ENCODE measurements at places on chromosomes 2 and 18. TPM values are rescaled to one million over a fixed set of nuclear protein-coding genes. Genes with fewer than 3 reads are reported as not detected.

Gene C1GALT1C1L
- total RNA-seq = 0.79 TPM

Gene DHRS9
- 3.0 TPM for total RNA-seq

Gene DPYSL5
- not detected for total RNA-seq

Gene MGAT4A
- 33.9 TPM for total RNA-seq

Gene FKBP1B
- total RNA-seq = 3.8 TPM

Gene OR6B2
- total RNA-seq = not detected

Gene CAPN14
- total RNA-seq = 2.7 TPM

Gene EVA1A
- 16.7 TPM for total RNA-seq

Gene SLC38A11
- 28.4 TPM for total RNA-seq

Gene FKBP7
- 3.9 TPM for total RNA-seq

Gene CHST9
- total RNA-seq = 11.3 TPM

Gene USP37
- 18.7 TPM for total RNA-seq

Gene TTR
- not detected for total RNA-seq

Gene HJURP
- 5.2 TPM for total RNA-seq

Gene CFAP53
- total RNA-seq = 0.44 TPM

Gene CNGA3
- not detected for total RNA-seq

Gene DQX1
- total RNA-seq = 0.52 TPM

Gene KLHL30
- total RNA-seq = not detected

Gene LIMS4
- total RNA-seq = 1.4 TPM

Gene DCAF17
- total RNA-seq = 36.5 TPM

Gene HOXD9
- total RNA-seq = 2.4 TPM

Gene CYP27A1
- total RNA-seq = 20.5 TPM

Gene SPP2
- not detected for total RNA-seq

Gene SDC1
- 16.6 TPM for total RNA-seq

Gene FBLN7
- 14.5 TPM for total RNA-seq

Gene CERKL
- total RNA-seq = 0.33 TPM

Gene SLC23A3
- 5.0 TPM for total RNA-seq

Gene SH2D6
- not detected for total RNA-seq

Measured in spleen (tissue), 13 donors.